Activated T-cell treated with anti-CD3 and anti-CD28 coated beads, Interleukin-2, amount 50 U/mL, for 48 hours (primary cell): ENCODE measurements at places on chromosomes 7 and 10.

GRCh38 chr10:22611425-22612115, 102.8 kb downstream of the PIP4K2A start:
- DNase-seq = no peak

DNA sequence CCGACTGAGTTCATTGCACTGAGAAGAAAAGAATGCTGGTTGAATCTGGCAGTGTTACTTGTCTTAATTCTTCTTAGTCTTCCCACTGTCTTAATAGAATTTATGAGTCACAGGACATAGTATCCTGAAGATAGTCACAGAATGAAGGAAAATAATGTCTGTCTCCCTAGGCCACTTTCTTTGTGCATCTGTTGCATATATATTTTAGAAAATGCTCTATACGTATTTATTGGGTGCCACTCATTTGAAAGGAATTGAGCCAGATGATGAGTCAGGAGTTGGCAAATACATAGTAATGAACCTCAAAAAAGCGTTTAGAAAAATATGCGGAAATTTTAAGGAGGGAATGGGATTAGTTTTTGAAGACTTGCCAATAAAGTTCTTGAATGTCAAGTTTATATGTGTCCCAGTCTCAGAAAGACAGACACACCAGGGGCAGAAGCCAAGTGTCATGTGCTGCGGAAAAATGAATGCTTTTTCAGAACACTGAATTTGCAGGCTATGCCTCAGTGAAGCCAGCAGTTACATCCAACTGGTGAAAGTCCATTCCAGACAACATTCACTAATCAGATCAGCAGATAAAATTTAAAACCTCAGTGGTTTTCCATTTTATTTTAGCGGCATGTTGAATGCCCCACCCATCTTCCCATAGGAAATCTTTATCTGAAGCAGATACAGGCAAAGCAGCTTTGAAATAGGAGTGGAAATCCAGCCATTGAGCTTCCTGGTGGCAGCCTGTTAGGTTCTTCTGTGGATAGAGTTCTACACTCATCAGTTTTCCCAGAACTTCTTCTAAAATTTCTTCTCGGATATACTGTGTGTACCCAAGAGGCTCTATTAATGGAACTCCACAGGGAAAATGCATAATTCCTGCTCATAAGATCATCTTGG, 308.4 kb downstream of the BICC1 start:
- DNase-seq = no peak

- DNase-seq = no peak
Observed at GRCh38 chr7:47579458-47579857, 2.5 kb downstream of the TNS3 start.

- DNase-seq = no peak
Observed at GRCh38 chr7:2330493-2330892, 16.3 kb upstream of the SNX8 start.

DNA sequence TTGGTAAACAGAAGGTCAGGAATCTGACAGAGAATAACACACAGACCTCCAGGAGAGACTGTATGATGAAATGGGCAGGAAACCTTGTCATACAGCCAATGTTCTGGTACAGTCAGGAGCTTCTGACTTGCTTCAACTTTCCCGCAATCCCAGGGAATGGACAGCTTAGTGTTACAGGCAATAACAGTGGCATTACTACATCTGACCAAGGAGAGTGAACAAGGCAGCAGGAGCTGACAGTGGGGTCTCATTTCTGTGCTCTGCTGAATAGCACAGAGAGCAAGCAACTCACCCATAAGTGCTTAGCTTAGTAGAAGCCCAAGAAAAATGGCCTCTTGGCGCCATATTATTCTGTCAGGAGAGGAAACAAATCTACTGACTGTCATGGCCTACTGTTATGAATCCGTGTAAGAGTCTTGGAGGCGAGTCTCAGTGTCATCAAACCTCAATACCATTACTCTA, 186.2 kb upstream of the MTPN start:
- no peak for DNase-seq

DNA sequence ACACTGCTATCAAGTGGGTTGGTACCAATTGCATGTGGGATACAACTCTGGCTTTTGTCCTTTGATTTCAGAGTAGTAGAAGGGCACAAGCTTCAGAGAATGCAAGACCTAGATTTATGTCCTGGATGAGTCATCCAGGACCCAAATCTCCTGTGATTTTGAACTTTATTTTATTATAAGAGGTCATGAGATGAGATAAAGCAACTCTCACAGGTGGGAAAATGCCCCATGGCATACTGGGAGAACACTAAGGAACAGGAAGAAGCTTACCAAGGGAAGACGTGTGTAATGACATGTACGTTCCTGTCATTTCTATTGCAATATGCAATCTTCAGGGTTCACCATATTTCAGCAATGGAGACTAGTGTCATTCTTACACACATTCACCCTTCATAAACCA, 966 bp downstream of the MALRD1 start:
- DNase-seq = no peak

DNA sequence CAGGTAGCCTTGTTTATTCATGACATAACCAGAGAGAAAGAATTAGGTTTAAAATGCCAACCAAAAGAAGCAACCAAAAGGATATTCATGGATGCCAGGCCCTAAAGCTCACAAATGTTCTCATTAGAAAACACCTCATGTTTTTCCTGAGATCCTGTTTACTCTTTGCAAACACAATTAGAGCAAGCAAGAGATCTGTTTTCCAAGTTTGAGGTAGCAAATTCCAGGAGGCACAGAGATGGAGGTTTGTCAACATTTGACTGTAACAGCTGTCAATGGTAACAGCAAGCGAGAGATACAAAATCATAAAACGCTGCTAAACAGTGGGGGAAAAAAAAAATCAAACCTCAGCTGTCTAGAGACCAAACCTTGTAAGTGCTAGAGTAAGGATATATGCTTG, 182.2 kb downstream of the PLXDC2 start:
- no peak for DNase-seq

DNA sequence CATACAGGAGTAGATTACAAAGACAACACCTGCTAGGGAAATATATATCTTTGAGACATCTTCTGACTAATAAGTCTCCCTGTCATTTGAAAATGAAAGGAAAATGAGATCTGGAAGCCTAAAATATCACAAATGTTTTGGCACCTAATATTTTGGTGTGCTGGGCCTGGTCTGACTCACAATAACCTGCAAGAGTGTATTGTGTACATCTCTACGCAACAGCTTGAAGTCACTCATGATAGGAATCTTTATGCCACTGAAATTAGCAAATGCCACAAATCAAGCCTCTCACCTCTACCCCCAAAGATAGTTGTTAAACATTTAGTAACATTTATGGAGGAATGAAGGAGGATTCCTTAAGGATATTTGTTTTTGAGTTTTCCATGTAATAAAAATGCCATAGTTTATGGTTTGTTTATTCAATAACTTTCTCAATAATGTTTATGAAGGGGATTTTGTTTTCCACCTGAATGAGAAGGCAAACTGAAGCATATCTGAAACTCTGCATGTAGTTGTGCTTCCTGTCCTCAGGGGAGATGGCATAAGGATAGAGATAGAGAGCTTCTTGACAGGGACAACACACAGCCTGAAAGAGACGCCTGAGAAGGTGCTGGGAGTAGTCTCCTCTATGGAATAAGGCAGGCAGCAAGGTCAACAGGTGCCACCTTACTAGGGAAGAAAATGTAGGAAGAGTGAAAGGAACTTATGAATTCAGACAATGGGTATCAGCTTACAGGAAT, 197.4 kb downstream of the AHR start:
- no peak for DNase-seq

- DNase-seq = peak; percentile 30
Observed at GRCh38 chr10:104638861-104639589, 2.1 kb upstream of the SORCS3 start.

GRCh38 chr7:35985126-35985754, 167.8 kb upstream of the EEPD1 start:
- peak; percentile 77 for DNase-seq

GRCh38 chr10:75959912-75960311, 528.5 kb downstream of the LRMDA start:
- DNase-seq = no peak

DNA sequence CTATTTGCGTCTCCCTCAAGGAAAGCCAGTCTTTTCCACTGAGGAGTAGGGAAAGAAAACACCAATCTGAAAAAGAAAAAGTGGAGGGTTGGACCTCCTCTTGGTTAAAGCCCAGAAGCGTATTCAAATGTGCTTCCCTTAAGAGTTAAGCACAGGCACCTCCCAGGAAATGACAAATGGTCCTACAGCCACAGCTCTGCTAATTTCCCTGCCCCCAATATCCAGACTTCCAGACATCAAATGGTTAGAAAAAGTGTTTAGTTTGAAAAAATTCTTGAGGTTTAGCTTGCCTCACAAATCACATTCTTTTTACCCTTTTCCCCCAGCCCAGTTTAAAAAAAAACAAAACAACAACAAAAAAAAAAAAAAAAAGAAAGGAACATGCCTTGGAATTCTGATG, 19.0 kb upstream of the COL1A2 start:
- no peak for DNase-seq

DNA sequence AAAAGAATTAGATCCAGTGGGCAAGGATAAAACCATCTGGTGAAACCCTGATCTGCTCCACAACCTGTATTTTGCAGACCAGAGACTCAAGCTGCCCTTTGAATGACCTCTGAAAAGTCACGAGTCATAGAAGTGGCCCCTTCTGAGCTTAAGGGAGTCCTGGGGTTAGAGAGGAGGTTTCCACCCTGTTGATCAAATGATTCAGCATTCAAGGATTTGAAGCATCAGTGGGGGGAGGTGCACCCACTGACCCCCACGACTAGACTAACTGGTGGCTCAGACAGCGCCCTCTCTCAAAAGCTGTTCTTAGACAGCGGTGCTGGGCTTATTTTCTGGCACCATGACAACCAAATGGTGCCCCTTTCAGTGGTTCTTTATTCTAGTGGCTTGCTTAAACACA, 44.3 kb downstream of the PLCE1 start:
- DNase-seq = no peak

GRCh38 chr10:5812283-5813090, 747 bp downstream of the GDI2 start:
- peak; percentile 71 for DNase-seq

GRCh38 chr10:81251457-81252115, 623.4 kb upstream of the NRG3 start:
- no peak for DNase-seq

DNA sequence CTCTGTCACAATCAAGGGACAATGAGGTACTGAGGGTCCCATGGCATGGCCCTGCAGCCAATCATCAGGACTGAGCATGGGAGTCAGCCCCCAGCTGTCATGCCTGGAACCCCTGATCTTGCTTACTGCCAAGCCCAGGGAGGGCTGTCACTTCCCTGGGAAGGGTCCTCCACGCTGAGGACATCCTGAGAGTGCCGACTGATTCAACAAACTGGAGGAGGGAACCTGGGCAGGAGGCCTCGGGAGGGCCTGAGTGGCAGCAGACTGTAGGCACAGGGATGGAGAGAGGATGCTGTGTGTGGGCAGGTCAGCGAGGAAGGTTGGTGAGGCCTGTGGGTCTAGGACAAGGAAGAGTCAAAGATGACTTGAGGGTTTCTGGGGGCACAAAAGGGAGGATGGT, 154.3 kb downstream of the ZNF248 start:
- DNase-seq = no peak

- no peak for DNase-seq
Observed at GRCh38 chr10:80458638-80459037, 4.5 kb downstream of the TSPAN14 start.

- no peak for DNase-seq
Observed at GRCh38 chr10:95415621-95416031, 124.8 kb upstream of the PDLIM1 start.

DNA sequence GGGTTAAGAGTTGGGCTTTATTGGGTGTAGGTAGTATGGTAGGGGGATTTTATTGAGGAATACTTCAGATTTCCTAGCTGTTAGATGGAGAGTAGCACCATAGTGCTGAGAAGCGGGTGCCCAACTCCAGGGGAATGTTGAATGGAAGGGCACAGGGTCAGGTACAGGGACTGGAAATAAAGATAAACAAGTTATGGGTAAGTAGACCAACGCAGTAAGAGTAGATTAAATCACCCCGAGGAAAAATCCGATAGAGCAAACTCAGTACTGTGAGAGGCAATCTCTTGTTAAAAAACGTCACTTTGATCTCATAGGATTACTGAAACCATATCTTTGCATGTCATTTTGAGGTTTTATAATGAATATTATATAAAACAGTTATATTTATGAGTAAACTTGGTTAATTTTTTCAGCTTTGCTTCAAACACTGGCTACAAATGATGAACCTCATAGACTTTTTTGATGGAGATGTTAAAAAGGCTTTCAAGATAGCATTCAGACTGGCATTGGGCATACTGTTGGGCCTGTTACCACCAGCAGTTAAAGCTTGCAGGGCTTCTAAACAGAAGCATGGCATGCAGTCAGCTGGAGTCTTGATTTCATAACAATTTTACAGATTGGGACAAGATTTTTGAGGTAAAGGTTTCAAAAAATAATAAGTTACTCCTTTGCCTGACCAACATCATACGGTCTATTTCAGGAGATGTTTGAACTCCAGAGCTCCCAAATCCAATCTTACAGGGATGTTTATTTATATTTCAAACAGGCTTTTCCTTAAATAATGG, 7.1 kb downstream of the AHR start:
- no peak for DNase-seq

DNA sequence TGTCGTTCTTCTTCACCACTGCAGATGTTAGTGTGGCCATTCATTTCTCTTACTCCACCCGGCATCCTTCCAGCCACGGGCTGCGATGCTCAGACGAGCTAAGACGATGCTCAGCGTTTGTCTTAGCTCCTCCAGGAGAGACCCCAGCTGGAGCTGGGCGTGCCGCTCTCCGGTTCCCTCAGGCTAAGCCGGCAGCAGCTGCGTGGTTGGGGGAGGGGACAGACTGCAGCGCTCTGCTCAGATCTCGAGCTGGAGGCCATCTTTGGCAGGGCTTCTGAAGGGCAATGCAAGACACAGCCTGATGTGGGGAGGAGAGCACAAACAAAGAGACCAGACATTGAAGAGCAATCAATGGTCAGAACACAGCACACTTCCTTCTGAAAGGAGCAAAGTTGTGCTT, 4.8 kb downstream of the INA start:
- no peak for DNase-seq

DNA sequence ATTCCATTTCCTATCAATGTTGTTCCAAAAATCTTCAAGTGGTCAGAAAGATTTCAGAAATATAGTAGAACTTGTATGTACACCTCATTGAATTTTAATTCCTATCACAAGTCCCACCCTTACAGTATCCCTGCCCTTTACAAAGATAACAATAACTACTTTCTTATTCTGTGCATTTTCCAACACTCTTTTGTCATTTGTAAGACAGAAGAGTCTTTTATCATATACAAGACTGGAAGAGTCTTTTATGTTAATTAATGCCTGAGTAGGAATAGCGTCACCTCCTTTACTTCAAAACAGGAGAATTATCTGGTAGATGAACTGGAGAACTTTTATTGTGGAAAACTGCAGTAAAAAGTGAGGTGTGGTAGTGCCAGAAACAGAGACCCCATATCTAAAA, 193.9 kb upstream of the SEMA3C start:
- no peak for DNase-seq

- DNase-seq = no peak
Observed at GRCh38 chr10:58956926-58957325, 219.5 kb upstream of the PHYHIPL start.

GRCh38 chr7:128106821-128107220, 75.6 kb upstream of the LRRC4 start:
- no peak for DNase-seq

GRCh38 chr7:156832195-156832877, 60.6 kb downstream of the LMBR1 start:
- DNase-seq = no peak

- DNase-seq = no peak
Observed at GRCh38 chr7:21869785-21870402, 75.8 kb downstream of the CDCA7L start.
